ENCODE measurements at places on chromosomes 16 and 17.

- DNase-seq, result no peak
Measured at GRCh38 chr16:13926464-13926863, 6.5 kb downstream of the ERCC4 start.

GRCh38 chr17:71113347-71113746 is 944.0 kb downstream of the KCNJ2 start:
- DNase-seq, result no peak

DNA sequence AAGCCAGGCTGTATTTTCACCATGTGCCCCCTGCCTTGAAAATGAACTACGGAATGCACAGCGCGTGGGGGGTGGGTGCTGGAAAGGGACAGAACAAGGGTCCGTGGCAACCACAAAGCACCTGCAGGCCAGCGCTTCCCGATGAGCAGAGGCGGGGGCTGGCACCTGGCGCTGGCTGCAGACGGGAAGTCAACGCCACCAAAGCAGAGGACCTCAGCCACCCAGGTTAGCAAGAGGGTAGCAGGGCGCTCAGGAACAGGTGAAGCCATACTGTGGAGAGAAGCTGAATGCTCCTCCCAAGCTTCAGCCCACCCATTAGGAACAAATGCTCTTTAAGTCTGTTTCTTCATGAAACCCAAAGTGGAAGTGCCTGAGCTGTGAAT is 64.7 kb downstream of the KLHDC4 start:
- no peak for DNase-seq

GRCh38 chr16:49588729-49589384 is 215.3 kb downstream of the C16orf78 start:
- DNase-seq, result no peak

GRCh38 chr17:51119415-51120356 is 982 bp downstream of the SPAG9 start:
- peak; percentile 65 for DNase-seq
